Stimulated activated CD8-positive, alpha-beta memory T cell treated with anti-CD3 and anti-CD28 coated beads, Interleukin-7, amount 100 ng/mL, for 1 hour (primary cell): ENCODE measurements at places on chromosomes 1 and 21.

- DNase-seq: no peak
Measured at GRCh38 chr1:27778056-27778455, 5.0 kb downstream of the STX12 start.

DNA sequence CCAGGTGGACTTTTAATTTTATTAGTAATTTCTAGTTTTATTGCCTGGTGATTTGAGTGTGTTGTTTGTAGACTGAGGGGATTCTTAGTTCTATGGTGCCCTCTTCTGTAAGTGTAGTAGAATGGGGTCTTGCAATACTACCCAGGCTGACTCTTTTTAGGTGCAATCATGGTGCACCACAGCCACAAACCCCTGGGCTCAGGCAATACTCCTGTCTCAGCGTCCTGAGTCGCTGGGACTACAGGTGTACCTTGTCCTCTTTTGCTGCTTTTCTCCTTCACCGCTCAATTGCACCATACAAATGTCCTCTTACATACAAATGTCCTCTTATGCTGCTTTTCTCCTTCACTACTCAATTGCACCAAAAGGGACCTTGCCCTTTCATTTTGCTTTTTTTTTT is 43.1 kb downstream of the SCP2 start:
- DNase-seq: no peak

- DNase-seq: no peak
Measured at GRCh38 chr1:7006996-7007871, 222.0 kb downstream of the CAMTA1 start.

DNA sequence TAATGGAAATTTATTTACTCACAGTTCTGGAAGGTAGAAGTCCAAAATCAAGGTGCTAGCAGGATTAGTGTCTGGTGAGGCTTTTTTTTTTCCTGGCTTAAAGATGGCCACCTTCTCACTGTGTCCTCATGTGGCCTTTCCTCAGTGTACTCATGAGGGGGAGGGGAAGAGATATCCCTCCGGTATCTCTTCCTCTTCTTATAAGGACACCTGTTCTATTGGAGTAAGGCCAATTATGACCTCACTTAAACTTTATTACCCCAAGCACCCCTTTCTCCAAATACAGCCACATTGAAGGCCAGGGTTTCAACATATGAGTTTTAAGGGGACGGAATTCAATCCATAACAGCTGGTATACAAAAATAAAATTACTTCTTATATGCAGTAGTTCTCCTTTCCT is 203.7 kb upstream of the C1orf87 start:
- DNase-seq: no peak

DNA sequence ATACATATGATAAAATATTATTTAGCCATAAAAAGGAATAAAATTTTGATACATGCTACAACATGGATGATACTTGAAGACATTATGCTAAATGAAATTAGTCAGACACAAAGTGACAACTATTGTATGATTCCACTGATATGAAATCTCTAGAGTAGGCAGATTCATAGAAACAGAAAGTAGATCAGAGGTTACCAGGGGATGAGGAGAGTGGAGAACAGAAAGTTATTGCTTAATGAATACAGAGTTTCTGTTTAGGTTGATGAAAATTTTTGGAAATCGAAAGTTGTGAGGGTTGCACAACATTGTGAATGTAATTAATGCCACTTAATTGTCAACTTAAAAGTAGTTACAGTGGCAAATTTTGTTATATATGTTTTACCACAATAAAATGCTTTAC is 315.7 kb upstream of the USP25 start:
- DNase-seq: no peak

- DNase-seq: no peak
Measured at GRCh38 chr1:70659891-70660290, 248.8 kb downstream of the CTH start.

DNA sequence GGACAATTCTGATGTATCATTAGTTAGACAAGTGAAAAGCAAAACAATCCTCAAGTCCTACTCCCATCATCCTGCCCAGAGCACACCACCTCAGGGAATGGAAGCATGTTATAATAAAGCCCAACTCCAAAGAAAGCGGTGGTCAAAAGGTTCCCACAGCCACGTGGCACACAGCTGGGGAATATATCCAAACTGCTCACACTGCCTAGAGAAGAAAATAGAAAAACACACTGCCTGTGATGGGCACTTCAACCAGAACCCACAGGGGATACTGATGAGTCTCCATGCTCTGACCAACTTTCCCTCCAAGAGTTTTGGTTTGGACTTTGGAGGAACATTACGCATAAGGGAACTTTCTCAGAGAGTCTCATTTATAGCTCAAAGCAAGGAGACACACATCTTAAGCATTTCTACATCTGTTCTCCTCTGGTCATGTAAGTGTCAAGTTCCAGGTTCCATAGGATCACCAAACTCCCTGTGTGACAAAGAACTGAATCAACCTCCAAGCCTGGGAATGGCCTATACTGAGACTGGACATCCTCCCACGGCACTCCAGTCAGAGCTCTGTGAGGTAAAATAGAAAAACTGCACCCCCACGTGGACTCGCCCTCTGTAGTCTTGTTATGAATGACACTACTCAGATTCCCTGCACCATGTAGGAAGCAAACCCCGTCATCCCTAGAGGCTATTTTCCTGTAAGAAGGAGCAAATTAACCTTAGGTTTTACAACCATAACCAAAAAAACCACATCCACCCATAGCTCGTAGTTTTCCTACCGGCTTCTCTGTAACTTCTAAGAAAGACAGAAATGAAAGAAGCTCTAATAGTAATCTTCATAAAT is 12.2 kb downstream of the DSTYK start:
- DNase-seq: no peak

GRCh38 chr1:221839782-221840395 is 98.0 kb upstream of the DUSP10 start:
- DNase-seq: peak; percentile 62
